Ovary (tissue), 10 donors: ENCODE measurements at places on chromosomes 12 and 14.

DNA sequence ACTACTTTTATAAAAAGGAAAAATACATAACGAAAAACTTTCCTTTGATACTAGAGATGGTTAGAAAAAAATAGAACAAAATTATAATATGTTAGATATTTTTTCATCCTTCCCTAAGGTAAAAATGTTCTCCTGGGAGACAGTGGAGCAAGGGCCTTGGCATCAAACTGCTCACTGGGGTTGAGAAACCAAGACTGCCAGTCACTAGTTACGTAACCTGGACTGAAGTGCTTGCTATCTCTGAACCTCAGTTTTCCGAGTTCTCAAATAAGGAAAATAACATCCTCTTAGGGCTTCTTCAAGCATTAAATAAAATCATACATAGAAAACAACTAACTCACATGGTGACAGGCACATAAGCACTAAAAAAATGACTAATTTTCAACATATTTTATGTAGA lies 48.2 kb upstream of the FRMD6 start:
- no peak for DNase-seq

DNA sequence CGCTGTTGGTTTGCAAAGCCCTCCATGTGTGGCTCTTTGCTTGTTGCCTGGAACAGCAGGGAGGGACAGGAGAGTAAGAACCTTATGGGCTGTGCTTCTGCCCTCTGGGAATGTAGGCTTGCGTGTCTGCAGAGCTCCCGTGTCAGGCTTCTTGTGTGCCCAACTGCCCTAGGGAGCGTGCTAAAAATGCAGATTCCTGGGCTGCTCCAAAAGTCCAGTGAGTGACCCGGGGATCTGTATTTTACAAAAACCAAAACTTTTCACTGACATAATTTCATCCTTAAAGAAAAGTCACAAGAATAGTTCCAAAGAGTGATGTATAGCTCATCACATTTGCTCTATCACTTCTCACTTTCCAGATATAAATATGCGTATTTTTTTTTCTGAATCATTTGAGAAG lies 34.8 kb upstream of the CCDC63 start:
- DNase-seq: no peak

DNA sequence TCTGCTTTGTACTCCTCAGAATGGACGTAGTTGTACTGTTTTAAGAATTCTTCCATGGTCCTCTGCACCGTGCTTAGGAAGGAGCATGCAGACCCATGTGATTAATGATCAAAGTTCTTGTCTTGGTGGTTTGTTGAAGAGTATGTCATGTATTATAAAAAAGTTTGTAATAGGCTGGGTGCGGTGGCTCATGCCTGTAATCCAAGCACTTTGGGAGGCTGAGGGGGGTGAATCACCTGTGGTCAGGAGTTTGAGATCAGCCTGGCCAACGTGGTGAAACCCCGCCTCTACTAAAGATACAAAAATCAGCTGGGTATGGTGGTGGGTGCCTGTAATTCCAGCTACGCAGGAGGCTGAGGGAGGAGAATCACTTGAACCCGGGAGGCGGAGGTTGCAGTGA lies 61.8 kb upstream of the RTL1 start:
- DNase-seq: no peak

- no peak for DNase-seq
Observed at GRCh38 chr12:61348871-61349270, 911.3 kb upstream of the USP15 start.

DNA sequence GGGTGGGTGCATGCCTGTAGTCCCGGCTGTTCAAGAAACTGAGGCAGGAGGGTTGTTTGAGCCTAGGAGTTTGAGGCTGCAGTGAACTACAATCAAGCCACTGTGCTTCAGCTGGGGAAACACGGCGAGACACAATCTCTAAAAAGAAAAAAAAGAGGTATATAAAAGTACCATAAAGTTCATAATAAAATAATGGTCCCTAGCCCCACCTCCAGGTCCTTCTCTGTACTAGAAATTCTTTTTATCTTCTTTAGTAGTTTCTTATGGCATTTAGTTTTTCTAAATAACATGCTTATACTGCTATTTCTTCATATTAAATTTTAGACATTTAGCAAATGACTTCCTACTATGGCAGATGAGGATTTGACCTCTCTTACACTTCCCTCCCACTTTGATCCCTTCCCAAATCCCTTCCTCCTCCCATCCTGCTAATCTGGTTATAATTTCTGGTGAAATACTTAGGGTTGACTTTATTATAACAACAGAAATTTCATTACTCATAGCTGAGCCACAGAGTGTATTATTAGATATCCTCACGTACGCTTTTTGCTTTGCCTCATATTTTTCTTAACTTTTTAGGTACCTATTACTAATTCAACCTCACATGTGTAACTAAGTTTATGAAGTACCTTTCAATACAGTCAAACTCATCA lies 94.7 kb downstream of the SLC41A2 start:
- DNase-seq: no peak

DNA sequence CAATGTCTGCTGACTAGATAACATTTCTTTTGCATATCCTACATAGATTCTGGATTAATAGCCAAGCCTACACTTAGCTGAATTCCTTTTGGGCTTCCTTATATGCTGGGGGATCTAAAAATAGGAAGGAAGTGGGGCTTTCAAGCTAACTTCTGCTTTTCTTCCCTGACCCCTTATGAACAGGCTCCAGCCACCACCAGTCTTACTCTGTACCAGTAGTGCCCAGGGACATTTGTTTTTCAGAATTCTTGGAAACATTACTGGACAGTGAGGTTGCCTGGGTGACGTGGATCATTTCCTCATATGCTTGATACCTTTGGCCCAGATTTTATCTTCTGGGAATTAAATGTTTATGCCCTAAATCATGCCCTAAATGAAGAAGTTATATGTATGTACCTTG lies 55.9 kb upstream of the SRRM4 start:
- no peak for DNase-seq

GRCh38 chr14:61034416-61035120 lies 53.5 kb downstream of the SLC38A6 start:
- no peak for DNase-seq

GRCh38 chr14:104318558-104319490 lies 180.4 kb downstream of the KIF26A start:
- DNase-seq: peak; percentile 35

GRCh38 chr12:6167327-6168280 lies 32.6 kb upstream of the CD9 start:
- DNase-seq: no peak

DNA sequence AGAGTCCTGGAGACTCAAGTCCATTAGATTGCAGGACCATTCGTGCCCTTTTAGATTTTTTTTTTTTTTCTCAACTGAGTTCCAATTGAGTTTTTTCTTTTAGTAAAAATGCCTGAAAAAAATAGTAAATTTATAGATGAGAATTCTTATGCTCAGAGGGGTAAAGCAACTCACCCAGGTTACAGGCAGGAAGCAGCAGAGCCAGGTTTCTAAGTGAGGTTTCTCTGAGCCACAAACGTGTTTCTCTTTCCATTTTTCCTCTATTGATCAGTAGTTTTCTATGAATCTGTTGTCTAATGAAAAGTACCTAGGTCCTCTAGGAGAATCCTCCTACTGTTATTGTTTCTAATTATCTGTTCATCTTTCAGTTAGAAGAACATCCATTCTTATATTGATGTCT lies 66.4 kb upstream of the C12orf71 start:
- no peak for DNase-seq

DNA sequence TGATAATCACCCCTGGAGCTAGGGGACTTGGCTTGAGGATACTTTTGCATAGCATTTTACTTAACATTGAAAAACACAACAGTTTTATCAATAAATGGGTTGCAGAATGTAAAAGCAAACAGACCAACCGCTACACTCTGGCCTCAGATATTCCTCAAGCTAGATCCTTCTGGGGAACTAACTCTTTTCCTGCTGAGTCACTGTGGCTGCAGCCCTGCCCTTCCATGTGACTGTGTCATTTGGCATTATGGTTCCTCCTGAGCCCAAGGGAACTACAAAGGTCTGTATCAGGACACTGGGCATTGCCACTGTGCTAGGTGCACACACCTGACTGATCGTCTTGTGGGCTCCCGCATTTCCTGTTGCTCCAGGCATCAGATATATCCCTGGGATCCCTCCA lies 56.6 kb downstream of the TTC9 start:
- DNase-seq: no peak

DNA sequence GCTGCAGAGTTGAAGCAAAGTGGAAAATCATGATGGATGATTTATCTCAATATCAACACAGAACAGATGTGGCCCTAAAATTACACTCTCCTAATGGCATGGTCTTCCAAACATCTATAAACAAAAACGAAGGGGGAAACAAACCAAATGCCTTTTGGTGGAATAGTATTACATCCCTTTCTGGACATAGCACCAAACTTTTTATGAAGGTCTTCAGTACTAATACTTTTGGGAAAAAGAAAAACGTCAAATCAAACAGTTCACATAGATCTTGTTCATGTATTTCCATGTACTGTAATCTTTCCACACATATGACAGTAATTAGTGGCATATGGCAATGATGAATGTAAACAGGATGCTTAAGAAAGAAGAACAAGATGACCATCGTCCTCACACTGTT lies 22.9 kb upstream of the ANAPC7 start:
- no peak for DNase-seq

GRCh38 chr12:106710143-106710893 lies 64.2 kb upstream of the RIC8B start:
- no peak for DNase-seq

DNA sequence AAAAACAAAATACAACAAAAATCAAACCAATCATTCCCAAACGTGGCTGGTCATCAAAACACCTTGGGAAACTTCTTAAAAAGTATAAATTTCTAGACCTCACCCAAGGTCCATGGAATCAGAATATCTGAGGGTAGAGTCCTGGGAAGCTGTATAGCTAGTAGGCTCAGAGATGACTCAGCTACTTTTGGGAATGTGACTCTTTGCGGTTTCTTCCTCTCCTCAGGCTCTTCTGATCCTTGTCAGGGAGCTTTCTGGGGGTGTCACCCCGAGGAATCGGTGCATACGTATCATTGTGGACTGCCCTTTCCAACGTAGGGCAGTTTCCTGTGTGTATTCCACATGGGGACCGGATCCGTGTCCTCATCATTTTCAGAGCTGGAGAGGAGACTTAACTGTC lies 14.8 kb downstream of the JDP2 start:
- DNase-seq: no peak

GRCh38 chr12:104510145-104510872 lies 53.6 kb downstream of the CHST11 start:
- DNase-seq: no peak

- DNase-seq: no peak
Observed at GRCh38 chr12:57469296-57470164, 9.9 kb downstream of the GLI1 start.

DNA sequence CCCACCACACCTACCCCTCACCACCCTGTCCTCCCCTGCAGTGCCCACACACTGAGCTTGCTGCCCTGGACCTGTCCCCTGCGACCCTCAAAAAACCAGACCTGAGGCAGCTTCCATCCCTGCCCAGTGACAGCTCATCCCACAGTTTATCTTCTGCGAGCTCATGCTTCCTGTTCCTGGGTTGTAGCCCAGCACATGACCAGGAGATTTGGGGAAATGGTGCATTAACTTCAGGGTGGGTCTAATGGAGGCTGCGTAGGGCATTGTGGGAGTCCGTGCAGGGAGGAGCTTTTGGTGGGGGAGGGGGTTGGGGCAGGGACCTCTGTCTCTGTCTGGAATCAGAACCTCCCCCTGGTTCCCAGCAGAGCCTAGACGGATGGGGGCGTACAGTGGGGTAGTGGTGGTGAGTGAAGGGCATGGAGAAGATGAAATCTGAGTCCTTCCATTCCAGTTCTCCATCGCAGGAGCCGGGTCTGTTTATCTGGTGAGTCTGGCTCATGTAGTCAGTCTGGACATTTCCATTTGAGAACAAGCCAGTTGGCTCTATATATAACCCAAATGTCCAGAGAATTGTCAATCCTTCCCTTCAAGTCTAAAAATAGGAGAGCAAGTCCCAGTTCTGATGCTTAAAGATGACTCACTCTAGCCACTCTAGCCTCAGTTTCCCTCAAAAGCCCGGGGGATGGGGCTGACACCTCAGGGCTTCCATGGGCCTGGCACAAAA lies 270.9 kb downstream of the CACNA1C start:
- no peak for DNase-seq

GRCh38 chr12:118271770-118272417 lies 100.8 kb downstream of the TAOK3 start:
- DNase-seq: no peak

DNA sequence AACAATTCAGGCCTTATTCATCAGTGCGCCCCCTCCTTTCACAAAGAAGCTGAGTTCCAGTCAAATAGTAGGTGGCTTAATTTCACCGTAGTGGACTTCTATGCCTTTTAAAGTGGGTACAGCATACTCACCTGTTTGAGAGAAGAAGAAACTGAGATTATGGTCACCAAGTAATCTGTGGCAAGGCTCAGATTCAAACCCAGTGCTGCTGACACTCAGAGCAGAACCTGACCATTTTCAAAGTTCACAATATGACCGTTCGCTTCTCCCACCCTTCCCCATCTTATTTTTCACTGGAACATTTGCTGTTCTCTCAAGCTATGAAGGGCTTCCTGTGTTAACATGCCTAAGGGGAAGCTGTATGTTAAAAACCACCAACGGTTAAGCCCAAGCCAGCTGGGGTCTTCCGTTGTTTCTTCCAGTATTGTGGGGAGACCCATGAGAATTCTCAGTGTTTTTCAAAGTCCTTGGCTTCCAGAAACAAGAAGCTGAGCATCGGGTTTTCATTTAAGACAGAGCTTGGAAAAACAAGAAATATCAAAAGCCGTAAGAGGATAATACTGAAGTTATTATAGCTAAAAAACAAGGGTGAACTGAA lies 6.1 kb upstream of the PSMA6 start:
- no peak for DNase-seq

- no peak for DNase-seq
Observed at GRCh38 chr12:91189516-91189915, 6.9 kb upstream of the DCN start.

GRCh38 chr12:41039461-41039860 lies 148.7 kb upstream of the PDZRN4 start:
- no peak for DNase-seq

DNA sequence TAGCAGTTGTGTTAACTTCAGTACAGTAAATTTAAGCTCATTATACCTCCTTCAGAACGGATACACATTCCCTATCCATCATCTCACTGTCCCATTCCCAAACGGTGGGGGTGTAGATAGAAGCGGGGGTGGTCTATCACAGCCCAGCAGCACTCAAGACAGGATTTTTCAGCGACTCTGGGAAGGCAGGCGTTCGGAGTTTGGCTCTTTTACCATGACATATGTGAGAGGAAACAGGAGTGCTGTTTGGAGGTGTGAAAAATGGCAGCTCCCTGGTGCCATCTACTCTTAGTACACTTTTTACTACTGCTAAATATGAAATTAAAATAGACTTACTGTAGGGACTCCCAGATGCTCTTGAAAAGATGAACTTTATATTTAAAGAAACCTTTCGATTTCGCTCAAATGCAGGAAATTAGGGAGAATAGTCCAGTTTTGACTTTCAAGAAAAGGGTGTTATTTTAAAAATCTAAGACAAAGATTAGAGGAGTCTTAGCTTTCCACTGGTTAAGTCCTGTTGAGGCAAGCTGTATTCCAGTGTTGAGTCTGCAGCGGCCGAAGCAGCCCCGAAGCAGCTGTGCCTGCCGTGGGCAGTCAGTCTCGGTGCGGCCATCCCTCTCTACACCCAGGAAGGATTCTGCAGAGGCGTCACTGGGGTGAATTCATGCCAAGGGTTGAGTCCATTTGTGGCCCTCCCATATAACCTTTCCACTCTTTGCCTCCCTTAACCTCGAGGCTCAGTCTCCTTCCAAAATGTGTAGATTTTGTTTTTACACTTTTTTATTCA lies 42.1 kb downstream of the KCNMB4 start:
- DNase-seq: no peak
